ENCODE measurements at places on chromosomes 7 and 10.

DNA sequence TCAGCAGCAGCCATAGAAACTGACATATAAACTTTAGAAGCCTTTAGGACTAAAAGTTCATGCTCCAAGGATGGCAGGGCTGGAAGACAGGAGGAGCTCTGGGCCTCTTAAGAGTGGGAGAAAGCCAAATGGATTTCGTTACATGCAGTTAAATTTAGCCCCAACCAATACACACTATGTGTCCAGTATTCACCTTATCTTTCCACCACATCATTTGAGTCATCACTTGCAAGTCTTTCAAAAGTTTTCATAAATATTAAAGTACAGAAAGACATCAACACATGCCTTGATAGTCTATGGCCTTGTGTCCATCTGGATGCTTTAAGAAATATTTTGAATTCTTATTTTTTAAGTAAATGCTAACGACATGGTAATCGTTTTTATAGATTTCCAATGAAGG is 392.4 kb upstream of the LRRN3 start:
- H3K4me3 ChIP-seq: no peak overlapping the region
- H3K36me3 ChIP-seq: no peaks in the 10 kb centered on the region
- no peak for DNase-seq
- no peaks in the 10 kb centered on the region for H3K27me3 ChIP-seq
- peaks cover 2% of the 10 kb centered on the region for H3K4me1 ChIP-seq
- H3K27ac ChIP-seq: no peak overlapping the region

- peaks cover 7% of the 10 kb centered on the region for H3K36me3 ChIP-seq
- no peak overlapping the region for H3K27ac ChIP-seq
- no peaks in the 10 kb centered on the region for H3K27me3 ChIP-seq
- DNase-seq: no peak
- H3K4me3 ChIP-seq: no peak overlapping the region
These were observed 33.9 kb upstream of the SLC29A3 start for GRCh38 chr10:71285180-71285545.

DNA sequence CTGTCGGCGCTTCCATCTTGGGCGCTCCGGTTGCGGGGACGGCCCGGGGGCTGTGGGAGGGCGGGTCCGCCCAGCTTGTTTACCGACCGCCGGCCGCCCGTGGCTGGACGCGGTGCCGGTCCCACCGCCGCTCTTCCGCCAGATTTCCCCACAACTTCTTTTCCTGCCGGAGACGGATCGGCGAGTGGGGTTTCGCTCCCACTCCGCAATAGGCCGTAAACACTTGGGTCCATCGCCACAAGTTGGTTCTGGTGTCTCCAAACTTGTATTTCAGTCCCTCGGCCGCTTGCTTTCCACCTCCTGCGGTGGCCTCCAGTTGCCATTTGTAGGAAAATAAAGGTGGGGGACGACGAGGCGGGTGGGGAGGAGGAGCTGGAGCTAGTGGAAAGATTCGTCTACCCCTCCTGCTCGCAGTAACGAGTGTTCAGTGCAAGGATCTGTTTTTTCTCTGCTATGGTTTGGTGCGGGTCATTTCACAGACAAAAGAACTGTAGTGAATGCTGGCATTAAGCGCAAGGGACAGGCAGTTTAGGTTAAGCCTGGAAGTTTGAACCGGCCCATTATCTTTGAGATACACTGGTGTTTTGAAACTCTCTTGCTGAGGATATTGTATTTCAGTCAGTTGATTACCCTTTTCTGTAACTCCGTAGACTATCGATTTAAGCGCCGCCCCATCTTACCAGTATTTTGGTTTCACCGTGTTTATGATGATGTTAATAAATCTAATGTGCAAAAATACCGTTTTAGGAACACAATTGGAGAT is 24.3 kb upstream of the ZRANB1 start:
- no peaks in the 10 kb centered on the region for H3K27me3 ChIP-seq
- no peak overlapping the region for H3K27ac ChIP-seq
- no peaks in the 10 kb centered on the region for H3K36me3 ChIP-seq
- peak overlapping the region; percentile 100 for H3K4me3 ChIP-seq
- H3K4me1 ChIP-seq: no peaks in the 10 kb centered on the region
- no peak for DNase-seq

DNA sequence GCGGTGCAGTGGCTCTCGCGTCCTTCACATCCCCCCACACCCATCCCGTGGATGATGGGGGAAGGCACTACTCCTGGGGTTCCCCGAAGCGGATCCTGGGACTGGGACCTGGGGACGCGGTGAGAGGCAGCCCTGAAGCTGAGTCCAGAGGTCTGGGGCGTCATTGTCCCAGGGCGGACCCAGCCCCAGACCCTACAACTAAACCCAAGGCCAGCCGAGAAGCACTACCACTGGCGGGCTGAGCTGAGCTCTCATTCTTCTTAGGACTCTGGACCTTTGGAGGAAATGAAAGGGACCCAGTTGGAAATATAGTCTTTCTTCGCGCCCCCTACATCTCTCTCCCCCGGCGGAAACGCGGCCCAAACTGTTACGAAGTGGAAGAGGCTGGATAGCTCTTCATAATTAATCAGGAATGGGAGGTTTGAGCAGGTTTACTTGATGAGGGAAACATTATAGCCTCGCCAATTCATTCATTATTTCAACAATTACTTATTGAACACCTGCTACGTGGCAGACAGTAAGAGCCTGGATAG is 389 bp upstream of the FBXL15 start:
- no peak overlapping the region for H3K27ac ChIP-seq
- H3K4me1 ChIP-seq: peaks cover 7% of the 10 kb centered on the region
- peak overlapping the region; percentile 90 for H3K4me3 ChIP-seq
- DNase-seq: no peak
- H3K27me3 ChIP-seq: no peaks in the 10 kb centered on the region
- peaks cover 5% of the 10 kb centered on the region for H3K36me3 ChIP-seq

GRCh38 chr10:97718178-97718577 is 4.6 kb downstream of the MARVELD1 start:
- H3K36me3 ChIP-seq: no peaks in the 10 kb centered on the region
- no peak overlapping the region for H3K27ac ChIP-seq
- H3K27me3 ChIP-seq: no peaks in the 10 kb centered on the region
- DNase-seq: no peak
- H3K4me1 ChIP-seq: peaks cover 6% of the 10 kb centered on the region
- no peak overlapping the region for H3K4me3 ChIP-seq

- H3K4me1 ChIP-seq: no peaks in the 10 kb centered on the region
- no peak overlapping the region for H3K27ac ChIP-seq
- no peaks in the 10 kb centered on the region for H3K36me3 ChIP-seq
- H3K4me3 ChIP-seq: peak overlapping the region; percentile 48
- DNase-seq: no peak
These were observed 2.1 kb downstream of the CAV1 start for GRCh38 chr7:116526897-116527296.

DNA sequence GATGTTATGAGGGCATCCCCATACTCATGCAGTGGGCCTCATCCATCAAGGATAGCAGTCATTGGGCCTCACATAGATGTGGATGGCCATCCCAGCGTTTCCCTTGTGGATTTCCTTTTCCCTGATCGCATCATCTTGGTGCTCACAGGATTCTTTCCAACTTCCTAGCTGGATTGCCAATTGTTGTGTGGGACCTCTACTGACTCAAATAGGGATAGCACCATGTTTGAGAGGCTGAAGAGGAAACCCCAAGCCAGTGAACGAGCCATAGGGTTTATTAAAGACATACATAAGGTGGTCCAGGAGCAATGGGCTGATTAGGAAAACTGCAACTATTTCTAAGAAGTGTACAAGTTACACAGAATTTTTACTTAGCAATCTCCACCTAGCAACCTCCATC is 21.8 kb downstream of the ASZ1 start:
- no peaks in the 10 kb centered on the region for H3K36me3 ChIP-seq
- H3K27me3 ChIP-seq: no peaks in the 10 kb centered on the region
- no peaks in the 10 kb centered on the region for H3K4me1 ChIP-seq
- no peak overlapping the region for H3K4me3 ChIP-seq
- DNase-seq: no peak

DNA sequence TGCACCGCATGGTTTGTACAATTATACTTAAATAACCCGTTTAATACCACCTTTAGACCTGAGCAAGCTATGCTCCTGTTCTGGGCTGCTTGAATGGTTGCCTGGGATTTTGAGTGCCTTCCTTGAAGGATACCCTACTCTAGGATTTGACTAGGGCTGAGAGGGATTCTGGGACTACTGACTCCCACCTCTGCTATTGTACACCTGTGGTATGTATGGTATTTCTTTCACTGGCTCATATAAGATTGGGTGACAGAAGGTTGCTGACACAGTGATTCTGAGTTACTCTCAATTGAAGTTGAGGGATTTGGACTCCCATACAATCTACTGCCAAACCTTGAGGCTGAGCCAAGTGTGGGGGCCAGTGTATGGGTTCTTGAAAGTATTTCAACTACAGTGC is 494.4 kb upstream of the SEMA3D start:
- no peaks in the 10 kb centered on the region for H3K27me3 ChIP-seq
- no peaks in the 10 kb centered on the region for H3K4me1 ChIP-seq
- H3K4me3 ChIP-seq: no peak overlapping the region
- H3K27ac ChIP-seq: no peak overlapping the region

DNA sequence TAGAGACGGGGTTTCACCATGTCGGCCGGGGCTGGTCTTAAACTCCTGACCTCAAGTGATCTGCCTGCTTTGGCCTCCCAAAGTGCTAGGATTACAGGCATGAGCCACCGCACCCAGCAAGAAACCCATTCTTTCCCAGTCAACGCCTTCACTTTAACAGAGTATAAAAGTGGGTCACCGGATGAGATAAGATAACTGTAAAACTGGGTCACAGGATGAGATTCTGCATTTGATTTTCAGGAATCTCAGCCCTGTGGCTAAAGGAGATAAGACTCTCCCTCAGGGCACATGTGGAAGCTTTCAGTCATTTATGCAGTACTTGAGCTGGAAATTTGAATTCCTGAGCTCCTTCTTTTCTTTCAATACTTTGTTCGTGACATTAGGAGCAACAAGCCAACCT is 70.8 kb downstream of the LRRC17 start:
- no peak overlapping the region for H3K27ac ChIP-seq
- H3K4me3 ChIP-seq: no peak overlapping the region
- no peaks in the 10 kb centered on the region for H3K4me1 ChIP-seq
- H3K27me3 ChIP-seq: no peaks in the 10 kb centered on the region

DNA sequence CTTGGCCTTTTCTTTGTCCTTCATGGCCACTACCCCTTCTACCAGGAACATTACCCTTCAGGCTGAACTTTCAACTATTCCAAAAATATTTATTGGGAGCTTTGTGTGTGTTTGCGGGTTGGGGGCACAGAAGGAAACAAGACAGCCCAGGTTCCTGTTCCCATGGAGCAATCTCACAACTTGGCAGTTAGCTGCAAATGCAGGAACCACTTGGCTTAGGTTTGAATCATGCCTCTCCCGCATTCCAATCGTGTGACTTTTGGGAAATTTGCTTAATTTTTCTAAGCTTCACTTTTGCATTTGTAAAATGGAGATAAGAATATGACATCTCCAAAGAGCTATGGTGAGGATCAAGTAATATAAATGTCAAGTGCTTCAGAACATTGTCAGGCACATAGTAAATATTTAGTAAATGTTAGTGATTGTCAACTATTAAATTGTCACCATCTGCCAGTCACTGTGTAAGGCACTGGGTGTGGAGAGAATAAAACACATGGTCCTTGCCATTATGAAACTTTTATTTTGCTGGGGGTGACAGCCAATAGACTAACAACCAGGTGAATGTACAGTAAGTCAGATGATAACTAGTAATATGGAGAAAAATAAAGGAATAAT is 277.1 kb downstream of the SNX13 start:
- no peaks in the 10 kb centered on the region for H3K4me1 ChIP-seq
- no peak overlapping the region for H3K4me3 ChIP-seq
- no peaks in the 10 kb centered on the region for H3K36me3 ChIP-seq
- no peaks in the 10 kb centered on the region for H3K27me3 ChIP-seq
- H3K27ac ChIP-seq: no peak overlapping the region

GRCh38 chr10:4685904-4686643 is 139.9 kb upstream of the AKR1E2 start:
- H3K36me3 ChIP-seq: no peaks in the 10 kb centered on the region
- no peak overlapping the region for H3K27ac ChIP-seq
- no peak overlapping the region for H3K4me3 ChIP-seq
- no peaks in the 10 kb centered on the region for H3K27me3 ChIP-seq
- DNase-seq: no peak

DNA sequence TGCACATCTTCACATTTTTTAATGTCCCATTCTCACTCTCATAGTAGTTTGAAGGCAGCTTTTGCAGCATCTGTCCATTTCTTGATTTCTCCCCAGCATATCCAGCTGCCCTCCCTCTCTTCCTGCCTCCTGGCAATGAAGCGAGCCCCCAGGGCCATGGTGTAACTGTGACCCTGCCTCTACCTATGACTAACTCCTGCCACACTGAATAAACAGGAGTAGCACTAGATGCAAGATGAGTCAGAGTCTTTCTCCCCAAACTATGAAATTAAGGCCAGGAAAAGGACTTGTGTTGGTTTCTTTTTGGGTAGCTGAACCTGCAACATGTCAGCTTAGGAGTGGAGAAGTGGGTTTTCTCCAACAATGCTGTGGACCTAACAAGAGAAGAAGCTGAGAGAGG is 329.0 kb downstream of the RNLS start:
- H3K27me3 ChIP-seq: no peaks in the 10 kb centered on the region
- DNase-seq: no peak
- no peak overlapping the region for H3K4me3 ChIP-seq
- no peaks in the 10 kb centered on the region for H3K36me3 ChIP-seq

GRCh38 chr10:131726967-131727366 is 173.8 kb upstream of the PPP2R2D start:
- no peak overlapping the region for H3K4me3 ChIP-seq
- peaks cover 1% of the 10 kb centered on the region for H3K4me1 ChIP-seq
- no peaks in the 10 kb centered on the region for H3K27me3 ChIP-seq
- H3K27ac ChIP-seq: no peak overlapping the region
